ENCODE measurements at places on chromosomes 13 and 19.
A peak's percentile ranks its signal among the peaks of the same experiment; 100 is the strongest.

DNA sequence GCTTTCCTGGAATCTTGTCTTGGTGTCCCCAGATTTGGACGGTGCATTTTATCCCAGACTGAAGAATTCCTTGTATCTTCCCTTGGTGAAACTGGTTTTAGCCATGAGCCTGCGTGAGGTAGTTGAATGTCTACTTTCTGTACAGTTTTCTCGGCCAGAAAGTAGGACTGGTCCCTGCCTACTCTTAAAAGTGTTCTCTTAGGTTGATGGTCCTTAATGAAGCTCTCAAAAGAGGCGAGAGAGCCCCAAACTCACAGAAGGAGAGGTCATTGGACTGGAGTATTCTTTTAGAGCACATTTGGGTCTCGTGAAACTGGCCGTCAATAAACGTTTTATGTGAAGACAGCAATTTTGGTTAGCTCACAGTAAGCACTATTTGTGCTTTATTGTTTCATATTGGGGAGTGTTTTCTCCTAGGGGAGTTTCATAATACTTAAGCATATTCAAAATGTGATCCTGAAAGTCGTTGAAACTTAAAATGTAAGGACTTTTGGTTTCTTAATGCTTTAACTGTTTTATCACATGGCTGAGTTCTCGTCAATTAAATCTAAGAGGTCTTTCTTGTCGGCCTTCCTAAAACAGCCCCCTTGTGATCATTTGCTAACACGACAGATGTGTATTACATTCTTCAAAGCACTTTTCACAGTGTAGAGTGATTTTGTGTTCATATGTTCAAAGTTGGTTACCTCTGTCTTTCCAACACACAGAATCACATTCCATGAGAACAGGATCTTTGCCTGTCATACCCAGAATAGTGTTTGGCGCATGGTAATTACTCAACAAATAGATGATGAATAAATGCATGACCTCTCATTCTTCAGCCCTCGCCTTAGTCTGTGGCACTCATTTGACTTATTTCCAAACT is 889 bp downstream of the GTF2F2 start:
- DNase-seq = no peak

DNA sequence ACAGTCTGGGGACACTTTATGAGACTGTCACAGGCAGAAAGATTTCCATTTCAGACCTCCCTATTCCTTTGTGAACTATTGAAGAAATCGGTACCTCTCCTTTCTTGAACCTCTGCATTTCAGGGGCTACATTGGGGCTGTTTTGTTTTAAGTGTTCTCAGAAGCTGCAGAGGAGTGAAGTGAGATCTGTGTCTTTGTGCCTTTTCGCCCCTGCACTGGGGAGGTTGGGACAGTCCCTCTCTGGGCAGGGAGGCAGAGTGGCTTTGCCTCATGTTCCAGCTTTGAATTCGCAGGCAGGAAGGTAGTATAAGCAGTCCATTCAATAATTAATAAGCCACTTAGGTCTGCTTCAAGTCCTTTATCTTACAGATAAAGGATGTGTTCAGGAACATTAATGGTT is 9.5 kb upstream of the AMER2 start:
- no peak for DNase-seq

- DNase-seq = no peak
These were observed 46.2 kb downstream of the SKA3 start for GRCh38 chr13:21130116-21130515.

DNA sequence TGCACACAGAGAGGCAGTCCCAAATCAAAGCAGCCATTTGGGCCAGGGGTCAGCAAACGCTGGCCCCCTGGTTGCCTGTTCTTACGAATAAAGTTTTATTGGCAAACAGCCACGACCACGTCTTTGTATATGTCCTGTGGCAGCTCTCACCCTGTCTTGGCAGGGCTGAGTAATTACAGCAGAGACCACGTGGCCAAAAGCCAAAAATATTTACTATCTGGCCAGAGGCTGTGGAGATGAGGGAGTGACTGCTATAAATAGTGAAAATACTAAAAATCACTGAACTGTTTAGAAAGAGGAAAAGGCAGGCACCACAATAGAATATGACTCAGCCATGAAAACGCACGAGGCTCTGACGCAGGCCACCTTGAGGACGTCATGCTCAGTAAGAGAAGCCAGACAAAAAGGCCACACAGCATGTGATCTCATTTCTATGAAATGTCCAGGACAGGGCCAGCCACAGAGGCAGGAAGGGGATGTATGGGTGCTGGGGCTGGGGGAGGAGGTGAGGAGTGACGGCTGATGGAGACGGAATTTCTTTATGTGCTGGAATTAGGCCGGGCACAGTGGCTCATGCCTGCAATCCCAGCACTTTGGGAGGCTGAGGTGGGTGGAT is 29.4 kb downstream of the SMIM24 start:
- DNase-seq = no peak

GRCh38 chr19:56111601-56112312 is 9.3 kb downstream of the ZNF787 start:
- DNase-seq = peak; percentile 95

DNA sequence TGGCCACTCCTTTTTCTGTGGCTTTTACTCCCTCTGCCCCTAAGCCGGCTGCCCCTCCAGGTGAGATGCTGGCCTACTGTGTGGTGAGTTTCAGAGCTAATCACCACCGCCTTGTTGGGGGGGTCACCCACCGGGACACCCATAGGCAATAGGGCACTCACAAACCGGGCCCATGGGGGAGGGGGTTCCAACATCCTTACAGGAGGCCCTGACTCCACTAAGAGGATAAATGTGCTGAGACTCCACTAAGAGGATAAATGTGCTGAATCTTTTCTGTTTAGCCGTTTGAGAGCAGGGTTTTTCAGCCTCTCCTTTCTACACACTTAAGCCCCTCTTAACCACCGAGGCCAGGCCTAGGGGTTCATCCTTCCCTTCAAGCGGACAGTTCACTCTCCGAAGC is 73.7 kb downstream of the SLC15A1 start:
- DNase-seq = no peak

- no peak for DNase-seq
These were observed 503 bp downstream of the TUBA3C start for GRCh38 chr13:19181021-19181620.

DNA sequence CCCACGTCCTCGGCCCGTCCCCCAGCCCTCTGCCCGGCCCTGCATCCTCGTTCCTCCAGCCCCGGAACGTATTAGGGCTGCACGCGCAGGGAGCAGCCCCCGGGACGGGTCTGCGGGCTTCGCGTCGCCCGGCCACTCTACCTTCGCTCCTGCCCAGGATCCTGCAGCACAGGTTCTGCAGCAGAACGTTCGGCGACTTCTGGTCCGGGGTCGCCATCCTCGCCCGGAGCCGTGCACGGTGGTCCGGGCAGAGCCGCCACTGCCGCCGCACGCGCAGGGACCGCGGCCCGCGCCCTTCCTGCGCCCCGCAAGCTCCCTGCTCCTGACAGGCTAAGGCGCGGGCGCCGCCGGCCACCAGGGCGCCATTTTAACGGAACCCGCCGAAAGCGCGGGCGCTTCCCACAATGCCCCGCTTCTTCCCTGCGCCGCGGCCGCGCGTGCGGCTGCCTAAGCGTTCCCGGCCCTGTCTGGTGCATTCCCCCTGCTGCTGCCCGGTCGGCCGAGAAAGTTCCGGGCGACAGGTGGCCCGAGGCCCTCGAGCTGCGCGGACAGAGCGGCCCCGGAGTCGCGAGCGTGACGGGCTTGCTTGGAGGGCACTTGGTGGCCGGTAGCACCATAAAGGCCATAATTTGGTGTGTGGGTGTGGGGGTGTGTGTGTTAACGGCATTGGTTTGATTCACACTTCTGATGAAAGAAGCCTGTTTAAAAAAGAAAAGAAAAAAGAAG is at the start of gene TUBGCP3:
Gene TUBGCP3, minus strand, starts transcription at position 390 of the 726 bp plus-strand sequence. Its CDS starts 173 bp downstream, at position 217.
- DNase-seq = peak; percentile 62

GRCh38 chr19:53992815-53993214 is 1.4 kb downstream of the CACNG6 start:
- DNase-seq = no peak

GRCh38 chr19:7705387-7706187 is 3.7 kb upstream of the FCER2 start:
- DNase-seq = peak; percentile 90

DNA sequence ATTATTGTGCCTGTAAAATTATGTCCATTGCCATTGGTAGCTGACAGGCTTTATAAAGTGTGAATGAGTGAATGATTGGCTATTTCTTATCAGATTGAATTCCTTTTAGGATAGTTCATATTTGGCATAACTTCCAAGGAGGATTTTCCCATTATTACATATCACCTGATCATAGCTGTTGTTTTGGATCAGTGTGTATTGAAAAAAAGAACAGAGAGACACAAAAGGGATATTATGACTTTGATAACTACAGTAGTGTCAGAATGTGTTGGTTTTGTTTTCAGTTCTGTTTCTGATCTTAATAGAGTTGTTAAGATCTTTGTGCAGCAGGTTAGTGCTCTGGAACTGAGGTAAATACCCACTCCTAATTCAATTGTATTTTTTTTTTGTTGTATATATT is 103.8 kb downstream of the LRCH1 start:
- DNase-seq = no peak

DNA sequence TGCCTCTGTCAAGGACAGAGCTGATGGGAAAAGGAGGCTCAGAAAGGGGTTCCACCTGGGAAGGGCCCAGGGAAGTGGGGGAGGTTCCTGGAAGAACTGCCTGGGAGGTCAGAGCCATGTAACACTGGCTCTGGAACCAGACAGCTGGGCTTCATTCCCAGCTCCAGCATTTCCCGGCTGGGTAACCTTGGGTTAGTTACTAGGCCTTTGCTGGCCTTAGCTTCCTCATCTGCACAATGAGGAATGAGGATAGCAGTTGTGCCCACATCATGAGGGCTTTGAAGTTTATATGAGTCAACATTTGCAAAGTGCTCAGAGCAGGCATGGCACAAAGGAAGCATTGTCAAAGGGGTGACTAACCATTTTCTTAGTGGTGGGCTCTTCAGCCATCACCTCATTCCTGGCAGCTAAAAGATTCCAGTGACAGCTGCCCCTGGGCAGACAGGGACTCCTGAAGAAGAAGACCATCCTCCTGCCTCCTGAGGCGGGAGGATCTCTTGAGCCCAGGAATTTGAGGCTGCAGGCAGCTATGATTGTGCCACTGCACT is 1.7 kb upstream of the DNAJB1 start:
- no peak for DNase-seq
